ENCODE measurements at places on chromosomes 12 and 14.

DNA sequence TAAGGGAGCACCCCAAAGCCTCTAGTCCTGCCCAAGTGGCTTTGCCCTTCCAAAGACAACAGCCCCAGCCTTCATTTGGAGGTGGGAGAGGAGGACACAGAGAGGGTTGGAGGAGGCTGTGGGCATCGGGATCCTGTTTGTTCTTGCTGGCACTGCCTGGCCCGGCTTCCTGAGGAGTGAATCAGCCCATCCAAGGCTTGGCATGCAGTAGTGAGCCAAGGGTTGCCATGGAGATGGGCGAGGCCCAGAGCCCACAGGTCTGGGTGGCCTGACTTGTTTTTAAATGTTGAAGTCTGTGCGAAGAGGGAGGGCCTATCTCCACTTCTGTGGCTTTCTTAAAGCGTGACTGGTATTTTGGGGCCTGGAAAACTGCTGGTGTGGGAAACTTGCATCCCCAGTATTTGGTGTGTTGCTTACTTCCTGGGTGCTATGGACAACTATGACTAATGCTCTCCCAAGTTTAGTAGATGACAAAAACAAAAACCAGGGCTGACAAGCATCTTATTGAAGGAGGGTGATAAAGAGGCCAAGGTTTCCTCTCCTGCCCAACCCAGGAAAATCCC, 15.8 kb downstream of the CD9 start:
- no peak for DNase-seq

GRCh38 chr12:27924350-27925135, 48.0 kb downstream of the PTHLH start:
- DNase-seq: no peak

- no peak for DNase-seq
Observed at GRCh38 chr14:73254247-73255004, 17.1 kb downstream of the PAPLN start.

GRCh38 chr14:20580242-20580641, 7.6 kb downstream of the RNASE11 start:
- no peak for DNase-seq

DNA sequence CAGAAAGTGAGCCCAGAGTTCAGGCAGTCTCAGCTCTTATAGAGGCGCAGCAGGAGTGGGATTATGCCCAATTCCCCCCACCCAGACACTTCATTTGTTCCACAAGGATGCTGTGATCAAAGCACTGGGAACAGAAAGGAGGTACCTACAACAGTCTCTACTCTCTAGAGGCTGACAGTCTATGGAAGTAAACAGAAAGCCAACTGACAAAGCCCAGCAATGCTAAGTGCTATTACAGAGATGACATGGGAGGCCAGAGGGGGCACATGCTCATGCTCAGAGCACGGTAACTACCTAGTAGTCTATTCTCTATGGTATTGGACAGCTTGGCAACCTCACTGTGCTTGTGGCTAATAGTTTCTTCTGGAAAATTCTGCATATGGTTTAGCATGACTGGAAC, 85.9 kb downstream of the STXBP6 start:
- DNase-seq: no peak

- no peak for DNase-seq
Observed at GRCh38 chr14:39318574-39318973, 84.9 kb downstream of the MIA2 start.

GRCh38 chr12:27332714-27333402, at the start of gene BMAL2:
TSS of gene BMAL2 (plus strand) at chr12:27332836. CDS start at chr12:27333073, 237 bp downstream.
- peak; percentile 14 for DNase-seq

DNA sequence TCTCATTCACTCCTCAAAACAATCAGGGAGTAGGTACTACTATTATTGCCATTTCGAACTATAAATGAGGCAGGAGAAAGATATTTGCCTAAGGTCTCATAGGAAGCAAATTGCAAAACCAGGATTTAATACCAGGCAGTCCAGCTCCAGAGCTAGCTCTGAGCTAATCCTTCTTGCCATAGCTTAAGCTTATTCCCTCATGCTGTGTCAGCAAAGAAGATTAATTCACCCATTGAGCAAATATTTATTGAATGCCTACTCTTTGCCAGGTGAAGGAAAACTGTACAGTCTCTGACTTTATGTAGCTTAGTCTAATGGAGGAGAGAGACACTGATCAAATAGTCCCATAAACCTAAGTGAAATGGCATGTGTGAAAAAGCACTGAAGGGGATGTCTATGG, 19.5 kb downstream of the KCNA5 start:
- no peak for DNase-seq

DNA sequence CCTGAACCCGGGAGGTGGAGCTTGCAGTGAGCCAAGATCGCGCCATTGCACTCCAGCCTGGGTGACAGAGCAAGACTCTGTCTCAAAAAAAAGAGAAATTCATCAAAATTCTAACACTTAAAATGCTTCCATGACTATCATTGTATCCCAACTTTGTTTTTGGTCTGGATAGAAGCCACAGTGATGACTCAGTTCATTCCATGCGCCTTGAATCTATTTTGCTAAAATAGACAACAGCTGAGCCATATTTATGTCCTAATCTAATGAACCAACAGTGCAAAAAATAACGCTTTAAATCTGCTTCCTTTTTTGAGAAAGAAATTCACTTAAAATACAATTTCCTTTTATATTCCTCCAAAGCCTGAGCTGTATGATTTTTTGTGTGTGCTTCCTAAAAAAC, 23.2 kb upstream of the BICD1 start:
- no peak for DNase-seq

DNA sequence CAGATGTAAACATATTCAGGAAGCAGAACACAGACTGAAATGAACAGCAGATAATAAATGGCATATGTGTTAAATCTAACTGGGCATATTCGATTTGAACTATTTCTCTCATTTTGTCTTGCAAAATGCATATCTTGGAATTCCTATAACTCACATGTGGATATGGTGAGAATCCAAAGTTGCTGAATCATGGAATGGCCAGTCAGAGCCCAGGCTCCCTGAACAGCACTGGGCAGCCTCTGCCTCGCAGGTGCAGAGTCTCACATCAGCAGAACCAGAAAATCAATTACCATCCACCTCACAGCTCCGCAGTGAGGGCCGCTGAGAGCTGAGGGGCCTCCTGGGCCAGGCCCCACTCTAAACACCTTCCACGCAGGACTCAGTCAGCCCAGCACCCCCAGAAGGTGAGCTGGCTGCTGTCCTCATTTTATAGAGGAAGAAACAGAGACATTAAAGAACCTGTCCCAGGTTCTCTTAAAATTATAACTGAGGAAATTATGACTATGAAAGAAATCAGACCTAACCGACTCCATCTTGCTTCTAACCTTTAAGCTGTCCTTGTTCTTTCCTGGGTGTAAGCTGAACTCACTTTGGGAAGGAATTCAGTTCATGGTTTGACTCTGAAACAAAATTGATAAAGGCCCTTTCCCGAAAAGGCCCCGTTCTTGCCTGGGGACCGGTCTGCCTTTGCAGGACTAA, 269.1 kb upstream of the SFSWAP start:
- DNase-seq: no peak

DNA sequence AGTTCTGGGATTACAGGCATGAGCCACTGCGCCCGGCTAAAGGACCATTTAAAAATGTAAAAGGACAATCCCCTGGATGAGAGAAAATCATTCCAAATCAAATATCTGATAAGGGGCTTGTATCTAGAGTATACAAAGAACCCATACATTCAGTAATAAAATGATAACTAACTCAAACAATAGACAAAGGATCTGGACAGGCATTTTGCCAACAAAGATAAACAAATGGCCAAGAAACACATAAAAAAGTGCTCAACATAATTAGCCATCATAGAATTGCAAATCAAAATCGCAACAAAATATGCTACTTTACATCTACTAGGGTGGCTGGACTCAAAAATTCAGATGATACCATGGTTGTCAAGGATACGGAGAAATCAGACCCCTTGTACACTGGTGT, 8.5 kb upstream of the BICD1 start:
- no peak for DNase-seq

GRCh38 chr12:9820281-9820930, 6.9 kb upstream of the KLRF1 start:
- DNase-seq: no peak

- DNase-seq: no peak
Observed at GRCh38 chr12:118187751-118188435, 52.0 kb downstream of the PEBP1 start.

- DNase-seq: no peak
Observed at GRCh38 chr12:46065412-46066166, 75.2 kb upstream of the SCAF11 start.

GRCh38 chr14:99838639-99839134, 45.5 kb downstream of the EML1 start:
- no peak for DNase-seq

All from CD4-positive, alpha-beta T cell treated with Interleukin-4 for 1 hour (primary cell).